ENCODE measurements at places on chromosomes 6 and 20. TPM values are rescaled to one million over a fixed set of nuclear protein-coding genes. Genes with fewer than 3 reads are reported as not detected.

- H3K27ac ChIP-seq: no peak overlapping the region
- H3K36me3 ChIP-seq: peaks cover 20% of the 10 kb centered on the region
- H3K4me1 ChIP-seq: peaks cover 12% of the 10 kb centered on the region
- H3K4me3 ChIP-seq: no peak overlapping the region
Measured at GRCh38 chr6:46098678-46099077, 31.1 kb upstream of the ENPP4 start.

LY6G5C gene
- total RNA-seq: 2.3 TPM

ZNF217 gene
- total RNA-seq: 51.8 TPM

DNA sequence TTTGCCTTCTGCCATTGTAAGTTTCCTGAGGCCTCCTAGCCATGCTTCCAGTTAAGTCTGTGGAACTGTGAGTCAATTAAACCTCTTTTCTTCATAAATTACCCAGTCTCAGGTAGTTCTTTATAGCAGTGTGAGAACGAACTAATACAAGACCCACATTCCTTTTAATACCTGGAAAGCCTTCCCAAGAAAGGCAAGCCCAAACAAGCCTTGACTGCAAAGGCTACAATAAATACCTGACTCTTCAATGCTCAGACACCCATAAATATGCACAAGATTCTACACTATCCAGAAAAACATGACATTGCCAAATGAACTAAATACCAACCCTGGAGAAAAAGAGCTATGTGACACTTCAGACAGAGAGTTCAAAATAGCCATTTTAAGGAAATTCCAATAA lies 338.8 kb downstream of the HAO1 start:
- no peak overlapping the region for H3K4me3 ChIP-seq
- no peak overlapping the region for H3K27ac ChIP-seq
- no peak for DNase-seq
- H3K27me3 ChIP-seq: no peaks in the 10 kb centered on the region
- H3K36me3 ChIP-seq: no peaks in the 10 kb centered on the region

GRCh38 chr20:42152575-42152974 lies 534.4 kb upstream of the CHD6 start:
- H3K36me3 ChIP-seq: no peaks in the 10 kb centered on the region
- no peak overlapping the region for H3K27ac ChIP-seq
- no peak for DNase-seq

GRCh38 chr6:91240878-91241603 lies 654.2 kb upstream of the MAP3K7 start:
- H3K4me3 ChIP-seq: no peak overlapping the region
- no peaks in the 10 kb centered on the region for H3K27me3 ChIP-seq
- H3K4me1 ChIP-seq: no peaks in the 10 kb centered on the region
- no peaks in the 10 kb centered on the region for H3K36me3 ChIP-seq
- no peak overlapping the region for H3K27ac ChIP-seq
- no peak for DNase-seq

C2 gene
- total RNA-seq: 0.99 TPM

- no peak overlapping the region for H3K27ac ChIP-seq
- no peak for DNase-seq
- no peaks in the 10 kb centered on the region for H3K27me3 ChIP-seq
- peaks cover 2% of the 10 kb centered on the region for H3K4me1 ChIP-seq
- H3K4me3 ChIP-seq: no peak overlapping the region
Measured at GRCh38 chr6:51430589-51430988, 611.9 kb downstream of the TFAP2B start.

DNA sequence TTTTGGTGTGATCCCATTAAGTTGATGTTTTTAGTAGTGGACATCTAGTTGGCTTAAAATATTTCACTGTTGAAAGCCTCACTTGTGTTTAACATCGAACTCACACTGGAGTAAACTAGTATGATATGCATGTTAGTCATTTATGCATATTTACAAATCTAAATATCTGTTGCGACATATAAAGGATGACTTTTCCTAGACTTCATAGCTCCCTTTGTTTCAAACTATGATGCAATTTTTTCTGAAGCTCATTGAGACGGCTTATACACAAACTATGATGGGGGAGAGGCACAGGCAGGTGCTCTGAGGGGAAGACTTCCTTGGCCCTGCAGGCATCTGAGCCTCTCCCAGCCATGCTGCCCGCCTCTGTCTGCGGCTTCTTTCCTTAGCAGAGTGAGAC lies 11.8 kb upstream of the FOXC1 start:
- no peaks in the 10 kb centered on the region for H3K4me1 ChIP-seq
- H3K4me3 ChIP-seq: no peak overlapping the region
- DNase-seq: no peak
